ENCODE measurements at places on chromosomes 7 and 10. TPM values are rescaled to one million over a fixed set of nuclear protein-coding genes. Genes with fewer than 3 reads are reported as not detected.

CCAR1 gene
- total RNA-seq: 51.3 TPM

DNA sequence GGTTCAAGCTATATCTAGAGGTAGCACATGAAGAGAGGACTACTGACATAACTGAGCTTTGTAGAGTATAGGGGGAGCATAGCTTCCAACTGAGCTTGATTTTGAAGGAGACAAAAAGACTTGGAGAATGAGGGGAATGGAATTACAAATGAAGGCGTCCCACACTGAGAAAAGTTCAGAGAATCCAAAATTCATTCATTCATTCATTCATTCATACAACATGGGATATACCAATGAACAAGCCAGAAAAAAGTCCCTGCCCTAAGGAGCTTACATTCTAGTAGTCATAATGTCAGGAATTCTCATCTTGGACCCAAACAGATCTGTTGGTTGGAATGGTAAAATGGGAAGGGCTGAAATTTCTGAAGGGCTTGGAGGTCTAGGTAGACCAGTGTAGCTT is 62.0 kb downstream of the ENTPD1 start:
- H3K4me1 ChIP-seq: no peaks in the 10 kb centered on the region
- no peaks in the 10 kb centered on the region for H3K27me3 ChIP-seq
- no peak overlapping the region for H3K4me3 ChIP-seq
- H3K36me3 ChIP-seq: no peaks in the 10 kb centered on the region
- H3K27ac ChIP-seq: no peak overlapping the region

DNA sequence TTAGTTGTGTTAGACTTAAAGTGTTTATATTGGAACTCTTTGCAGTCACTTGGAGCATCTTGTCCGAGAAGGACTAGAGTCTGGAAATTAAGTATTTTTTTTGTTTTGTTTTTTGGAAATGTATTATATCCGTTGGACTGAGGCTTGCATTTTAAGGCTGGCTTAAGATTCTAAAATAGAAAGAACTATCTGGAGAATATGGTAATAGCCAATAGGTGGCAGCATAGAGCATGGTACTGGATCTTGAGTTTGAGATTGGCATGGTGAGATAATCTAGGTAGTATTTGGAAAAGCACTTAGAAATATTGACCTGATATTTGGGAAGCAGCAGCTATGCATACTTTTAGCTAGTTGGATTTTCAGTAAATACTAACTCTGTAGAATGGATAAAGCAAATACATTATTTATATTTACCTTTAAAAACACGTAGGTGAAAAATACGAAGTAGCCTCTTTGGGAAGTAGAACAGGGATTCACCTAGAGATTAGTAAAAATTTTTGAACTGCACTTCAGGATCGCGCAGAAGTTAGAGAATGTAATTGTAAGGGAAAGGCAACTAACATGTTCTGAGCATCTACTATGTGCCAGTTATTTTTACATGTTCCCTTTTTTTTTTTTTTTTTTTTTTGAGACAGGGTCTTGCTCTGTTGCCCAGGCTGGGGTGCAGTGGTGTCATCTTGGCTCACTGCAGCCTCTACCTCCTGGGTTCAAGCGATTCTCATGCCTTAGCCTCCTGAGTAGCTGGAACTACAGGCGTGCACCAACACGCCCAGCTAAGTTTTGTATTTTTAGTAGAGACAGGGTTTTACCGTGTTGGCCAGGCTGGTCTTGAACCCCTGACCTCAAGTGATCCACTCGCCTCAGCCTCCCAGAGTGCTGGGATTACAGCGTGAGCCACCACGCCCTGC is 78.6 kb downstream of the LCOR start:
- no peak overlapping the region for H3K4me3 ChIP-seq
- no peak overlapping the region for H3K27ac ChIP-seq
- H3K27me3 ChIP-seq: no peaks in the 10 kb centered on the region
- DNase-seq: peak; percentile 43
- no peaks in the 10 kb centered on the region for H3K36me3 ChIP-seq

- no peaks in the 10 kb centered on the region for H3K36me3 ChIP-seq
- H3K4me3 ChIP-seq: no peak overlapping the region
- DNase-seq: no peak
- peaks cover 37% of the 10 kb centered on the region for H3K4me1 ChIP-seq
Measured at GRCh38 chr10:121294630-121295029, 303.6 kb downstream of the FGFR2 start.

- H3K27me3 ChIP-seq: no peaks in the 10 kb centered on the region
- no peaks in the 10 kb centered on the region for H3K36me3 ChIP-seq
- peaks cover 13% of the 10 kb centered on the region for H3K4me1 ChIP-seq
- no peak for DNase-seq
Measured at GRCh38 chr10:74297389-74298080, 146.5 kb downstream of the ADK start.

Measured in hepatocyte (in vitro differentiated cells).